ENCODE measurements at places on chromosomes 1 and 21. TPM values are rescaled to one million over a fixed set of nuclear protein-coding genes. Genes with fewer than 3 reads are reported as not detected.

FCRL2 gene
- total RNA-seq: not detected

SPRR1B gene
- not detected for total RNA-seq

TLCD4 gene
- total RNA-seq: 0.57 TPM

DNA sequence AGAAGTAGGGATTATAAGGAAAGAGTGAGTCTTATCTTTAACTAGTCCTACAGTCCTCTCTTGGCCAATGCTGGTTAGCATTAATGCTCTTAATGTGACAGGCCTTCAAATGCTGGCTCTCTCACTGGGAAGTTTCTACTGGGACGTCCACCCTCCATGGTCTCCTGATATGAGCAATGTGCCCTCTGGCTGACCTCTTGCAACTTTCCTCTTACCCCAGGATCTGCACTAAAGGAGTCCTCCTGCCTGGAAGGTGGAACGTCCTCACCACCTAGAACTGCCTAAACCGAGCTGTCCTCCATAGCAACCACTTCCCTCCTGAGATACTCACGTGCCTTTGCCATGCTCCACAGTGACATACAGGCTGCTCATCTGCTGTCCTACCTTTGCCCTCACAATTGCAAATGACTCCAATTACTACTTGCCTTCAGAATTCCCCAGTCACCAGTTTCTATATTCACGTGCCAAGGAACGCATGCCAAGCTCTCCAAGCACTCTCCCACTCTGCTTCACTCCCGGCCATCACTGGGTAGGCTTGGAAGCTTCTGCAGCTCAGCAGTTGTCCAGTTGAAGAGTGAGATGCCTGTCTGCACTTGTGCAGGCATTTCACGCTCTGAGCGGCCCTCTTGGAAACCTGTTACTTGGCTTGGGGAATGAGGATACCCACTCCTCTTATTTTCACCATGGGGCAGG, 404.7 kb downstream of the RRAGC start:
- peak; percentile 46 for DNase-seq

- DNase-seq: no peak
These were observed 6.8 kb downstream of the RRAGC start for GRCh38 chr1:38852780-38853179.

DNA sequence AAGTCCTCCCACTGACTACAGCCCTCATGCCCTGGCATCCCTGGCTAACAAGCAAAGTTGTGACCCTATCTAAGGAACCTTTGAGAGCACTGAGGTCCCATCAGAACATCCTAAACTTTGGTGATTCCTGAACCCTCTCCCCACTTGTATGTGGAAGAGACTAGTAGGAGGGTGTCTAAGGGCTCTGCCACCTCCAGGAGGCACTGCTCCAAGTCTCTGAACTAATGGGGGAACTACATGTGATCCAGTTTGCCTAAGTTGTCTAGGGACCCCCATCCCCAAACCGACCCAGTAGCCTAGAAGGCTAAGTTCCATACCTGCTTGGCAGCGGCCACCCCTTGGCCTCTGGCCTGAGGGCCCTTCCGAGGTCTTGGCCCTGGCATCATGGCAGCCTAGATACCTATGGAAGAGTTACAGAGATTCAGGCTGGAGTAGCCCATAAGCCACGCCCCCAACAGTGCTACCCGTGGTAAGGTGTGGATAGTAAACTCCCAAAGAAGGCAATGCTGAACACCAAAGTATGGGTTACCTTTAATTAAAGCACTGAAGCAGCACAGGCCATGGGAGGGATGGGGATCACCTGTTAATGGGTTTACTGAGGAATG, 1.7 kb downstream of the CC2D1B start:
- DNase-seq: no peak

DNA sequence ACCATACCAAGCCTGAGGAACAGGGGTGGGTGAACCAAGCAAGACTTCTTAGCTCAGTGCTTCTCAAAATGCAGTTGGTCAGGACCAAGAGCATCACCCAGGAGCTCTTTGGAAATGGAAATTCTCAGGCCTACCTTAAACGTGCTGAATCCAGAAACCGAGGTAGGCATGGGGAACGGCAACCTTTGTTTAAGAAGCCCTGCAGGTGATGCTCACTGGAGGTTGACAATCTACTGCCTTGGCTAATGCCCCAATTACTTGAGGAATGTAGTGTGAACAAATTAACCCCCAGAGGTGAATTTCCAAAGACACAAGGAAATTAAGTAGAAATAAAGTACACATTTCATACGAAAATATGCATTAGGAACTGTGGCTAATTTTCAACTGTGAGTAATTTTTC, 5.3 kb downstream of the PTPN14 start:
- DNase-seq: no peak

GRCh38 chr1:23169727-23170335, 1.2 kb upstream of the LUZP1 start:
- DNase-seq: peak; percentile 90

GRCh38 chr1:56034222-56034621, 545.1 kb downstream of the PLPP3 start:
- no peak for DNase-seq

- no peak for DNase-seq
These were observed 28.3 kb upstream of the LY9 start for GRCh38 chr1:160767395-160768294.
